ENCODE measurements at places on chromosomes 5 and 9. TPM values are rescaled to one million over a fixed set of nuclear protein-coding genes. Genes with fewer than 3 reads are reported as not detected.

- no peak for DNase-seq
These were observed 40.5 kb upstream of the LIFR start for GRCh38 chr5:38596981-38597380.

DNA sequence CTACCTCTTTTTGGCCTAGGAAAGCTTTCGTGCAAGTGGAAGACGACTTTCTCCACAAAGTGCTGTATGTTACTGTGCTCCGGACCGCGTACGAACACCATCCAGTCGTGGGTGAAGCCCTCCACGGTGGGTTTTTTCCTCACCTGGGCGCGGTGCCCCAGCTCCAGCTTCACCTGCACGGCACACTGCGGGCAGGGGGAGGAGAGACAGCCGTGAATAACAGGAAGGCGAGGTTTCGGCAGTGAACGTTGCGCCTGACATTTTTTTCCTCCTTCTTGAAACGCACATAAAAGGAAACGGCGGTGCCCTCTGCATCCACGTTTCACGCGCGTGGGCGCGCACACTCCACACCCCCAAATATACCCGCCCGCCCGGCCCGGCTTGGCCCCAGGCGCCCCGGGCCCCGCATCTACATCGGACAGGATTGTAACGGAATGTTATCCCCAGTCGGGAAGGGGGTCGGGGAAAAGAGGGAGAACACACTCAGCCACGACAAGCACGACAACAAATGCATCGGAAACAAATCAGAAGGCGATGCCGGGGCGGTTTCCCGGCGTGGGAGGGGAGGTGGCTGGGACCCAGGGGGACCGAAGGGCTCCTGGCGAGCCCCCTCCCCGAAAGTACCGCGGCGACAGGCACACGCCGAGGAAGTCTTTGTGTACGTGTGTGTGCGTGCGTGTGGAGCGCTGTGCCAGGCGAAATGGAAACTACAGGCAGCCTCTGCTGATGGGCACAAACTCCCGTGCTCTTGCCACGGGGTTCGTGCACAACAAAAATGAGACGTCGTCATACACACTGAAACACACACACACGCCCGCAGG lies 1.4 kb downstream of the MLLT3 start:
- peak; percentile 44 for DNase-seq

DNA sequence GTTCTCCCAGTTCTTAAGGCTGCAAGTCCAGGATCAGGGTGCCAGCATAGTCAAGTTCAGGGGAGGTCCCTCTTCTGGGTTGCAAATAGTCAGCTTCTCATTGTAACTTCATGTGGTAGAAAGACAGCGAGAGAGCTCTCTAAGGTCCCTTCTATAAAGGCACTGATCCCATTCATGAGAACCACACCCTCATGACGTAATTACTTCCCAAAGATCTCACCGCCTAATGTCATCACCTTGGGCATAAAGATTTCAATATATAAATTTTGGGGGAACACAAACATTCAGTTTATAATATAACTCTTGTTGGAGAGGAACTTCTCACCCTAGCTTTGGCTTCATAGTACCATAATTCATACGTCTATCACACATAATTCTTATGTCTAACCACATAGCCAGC lies 203.9 kb upstream of the VLDLR start:
- DNase-seq, result no peak

DNA sequence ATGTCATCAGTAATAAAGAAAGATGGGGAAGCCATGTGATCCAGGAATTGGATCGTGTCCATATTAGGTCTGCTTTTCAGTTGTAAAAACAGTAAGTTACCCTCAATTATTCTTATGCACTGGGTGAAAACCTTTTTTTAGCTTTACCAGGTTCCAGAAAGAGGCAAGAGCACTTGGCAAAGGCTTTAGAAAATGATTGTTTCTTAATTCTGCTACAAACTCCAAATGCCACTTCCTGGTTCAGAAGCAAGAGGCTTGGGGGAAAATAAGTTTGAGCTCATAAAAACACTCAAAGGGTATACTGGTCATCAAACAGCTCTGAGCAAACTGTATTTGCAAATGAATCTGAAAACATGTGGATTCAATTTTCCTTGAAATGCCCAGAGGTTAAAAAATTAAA lies 615.6 kb downstream of the EBF1 start:
- no peak for DNase-seq

GRCh38 chr9:37062336-37062735 lies 28.3 kb upstream of the PAX5 start:
- no peak for DNase-seq

DNA sequence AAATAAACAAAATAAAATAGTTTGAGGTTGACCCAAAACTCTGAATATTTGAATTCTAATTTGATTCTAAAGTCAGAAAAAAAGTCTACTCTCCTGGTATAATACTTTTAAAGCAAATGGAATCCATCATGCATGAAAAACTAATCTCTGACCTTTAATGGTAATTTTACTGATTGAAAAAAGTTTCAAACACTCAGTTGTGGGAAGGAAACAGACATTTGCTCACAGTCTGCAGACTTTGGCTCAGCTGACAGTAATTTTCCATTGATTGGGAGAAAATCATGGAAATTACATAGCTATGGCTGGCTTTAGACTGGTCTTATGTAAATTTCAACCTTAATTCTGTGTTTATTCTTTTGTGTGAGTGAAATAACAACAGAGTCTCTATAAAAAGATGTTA lies 574.3 kb downstream of the PDE4D start:
- no peak for DNase-seq

- no peak for DNase-seq
These were observed 2000.1 kb downstream of the EFNA5 start for GRCh38 chr5:105670596-105670995.

GRCh38 chr5:147751156-147751830 lies 31.2 kb downstream of the JAKMIP2 start:
- DNase-seq, result no peak

DNA sequence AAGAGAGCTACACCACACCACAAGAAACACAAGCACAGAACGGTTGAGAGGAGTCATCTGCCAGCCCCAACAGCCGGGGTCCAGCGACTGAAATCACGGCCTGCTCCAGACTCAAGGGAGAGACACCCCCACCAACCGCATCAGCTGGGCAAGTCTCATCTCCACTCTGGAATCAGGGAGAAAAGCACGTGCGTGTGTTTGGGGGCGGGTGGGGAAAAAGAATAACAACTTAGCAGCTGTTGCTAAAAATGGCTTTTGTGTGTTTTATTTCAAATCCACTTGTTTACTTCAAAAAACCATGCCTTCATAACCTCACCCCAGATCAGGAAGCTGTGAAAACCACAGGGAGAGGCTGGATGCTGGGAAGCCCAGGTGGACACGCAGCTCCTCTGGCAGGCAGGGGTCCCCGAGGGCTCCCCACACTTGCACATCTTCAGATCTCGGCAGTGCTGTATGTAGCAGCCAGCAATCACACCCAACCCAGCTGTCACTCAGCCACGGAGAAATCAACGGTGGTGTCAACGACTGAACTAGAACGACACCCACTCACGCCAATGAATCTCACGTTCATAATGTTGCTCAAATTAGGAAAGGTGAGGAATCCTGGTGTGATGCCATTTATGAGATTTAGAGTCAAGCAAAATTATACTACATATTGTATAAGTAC lies 19.0 kb downstream of the PNPLA7 start:
- no peak for DNase-seq

Gene TMEM252
- not detected for total RNA-seq

All from G401 (cell line).